Fibroblast of mammary gland (primary cell): ENCODE measurements at places on chromosomes 7 and 10.
A peak's percentile ranks its signal among the peaks of the same experiment; 100 is the strongest.

DNA sequence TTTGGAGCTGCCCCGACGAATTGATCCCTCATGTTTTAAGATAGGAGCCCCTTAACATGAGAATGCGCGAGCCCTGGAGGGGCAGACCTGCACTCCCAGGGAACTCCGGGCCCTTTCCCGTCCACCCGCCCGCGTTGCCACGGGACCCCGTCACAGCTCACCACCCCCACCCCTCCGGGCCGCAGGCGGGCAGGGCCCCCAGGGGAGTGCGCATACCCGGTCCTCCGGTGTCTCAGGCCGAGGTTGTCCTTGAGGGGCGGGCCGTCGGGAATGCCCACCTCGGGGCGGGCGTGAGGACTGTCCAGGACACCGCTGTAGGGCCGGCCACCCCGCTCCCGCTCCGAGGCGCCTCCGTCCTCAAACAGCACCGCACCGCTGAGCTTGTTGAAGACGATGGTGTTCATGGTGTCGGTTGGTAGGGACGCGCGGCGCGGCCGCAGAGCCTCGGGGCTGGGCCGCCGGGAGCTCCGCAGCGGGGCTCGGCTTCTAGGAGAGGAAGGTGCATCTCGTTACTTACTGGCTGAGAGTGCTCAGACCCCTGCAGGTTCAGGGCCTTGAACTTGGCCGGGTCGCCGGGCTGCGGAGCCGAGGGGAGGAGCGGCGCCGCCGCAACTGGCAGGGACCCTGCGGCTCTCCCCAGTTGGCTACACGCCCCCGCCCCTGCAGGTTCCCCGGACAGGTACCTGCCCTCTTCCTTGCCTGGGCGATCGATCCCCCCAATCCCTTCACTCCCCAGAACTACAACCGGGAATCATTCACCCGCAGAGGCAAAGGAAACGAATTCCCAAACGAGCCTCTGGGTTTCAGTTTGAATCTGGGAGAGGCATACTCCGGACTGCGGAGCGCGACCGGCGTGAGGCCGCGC, 2.4 kb downstream of the MKX start:
- DNase-seq = no peak

DNA sequence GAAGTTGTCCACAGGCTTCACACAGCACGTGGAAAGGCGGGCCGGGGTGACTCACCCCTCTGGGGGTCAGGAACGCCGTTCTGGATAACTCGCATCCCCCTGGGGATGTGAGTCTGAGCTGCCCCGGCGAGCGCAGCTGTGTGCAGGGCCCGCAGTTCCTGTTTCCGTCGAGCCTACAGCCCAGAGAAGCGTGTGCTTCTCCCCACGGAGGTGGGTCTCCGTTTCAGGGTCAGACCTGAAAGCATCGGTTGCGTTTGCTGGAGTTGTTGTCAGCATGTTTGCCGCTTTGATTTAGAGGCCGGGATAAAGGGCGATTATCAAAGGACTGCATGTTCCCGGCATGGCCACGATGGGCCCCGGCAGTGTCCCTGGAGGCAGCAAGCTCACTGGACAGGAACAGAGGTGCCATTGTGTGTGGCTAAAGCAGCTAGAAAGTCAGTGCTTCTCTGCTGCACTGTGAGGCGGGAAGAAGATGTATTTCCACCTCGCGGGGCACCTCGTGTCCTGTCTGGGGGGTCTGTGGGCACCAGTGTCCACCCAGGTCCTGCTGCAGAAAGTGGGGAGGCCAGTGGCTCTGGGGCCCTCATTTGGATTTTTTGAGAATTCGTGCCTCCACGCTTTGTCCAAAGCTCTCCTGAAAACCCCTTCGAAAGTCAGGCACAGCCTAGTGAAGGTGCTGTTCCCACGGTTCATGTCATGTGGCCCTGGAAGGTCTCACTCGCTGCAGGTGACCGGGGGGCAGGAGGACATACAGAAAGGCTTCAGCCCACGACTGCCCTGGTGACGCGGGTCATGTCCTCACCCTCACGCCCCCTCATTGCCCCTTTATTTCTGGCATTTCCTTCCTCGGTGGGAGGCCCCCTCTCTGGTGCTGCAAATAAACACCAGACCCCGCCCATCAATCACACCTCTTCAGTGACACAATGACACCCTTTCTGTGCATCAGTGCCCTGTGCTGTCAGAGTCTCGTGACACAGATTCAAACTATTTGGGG, 27.4 kb upstream of the GDI2 start:
- peak; percentile 71 for DNase-seq

DNA sequence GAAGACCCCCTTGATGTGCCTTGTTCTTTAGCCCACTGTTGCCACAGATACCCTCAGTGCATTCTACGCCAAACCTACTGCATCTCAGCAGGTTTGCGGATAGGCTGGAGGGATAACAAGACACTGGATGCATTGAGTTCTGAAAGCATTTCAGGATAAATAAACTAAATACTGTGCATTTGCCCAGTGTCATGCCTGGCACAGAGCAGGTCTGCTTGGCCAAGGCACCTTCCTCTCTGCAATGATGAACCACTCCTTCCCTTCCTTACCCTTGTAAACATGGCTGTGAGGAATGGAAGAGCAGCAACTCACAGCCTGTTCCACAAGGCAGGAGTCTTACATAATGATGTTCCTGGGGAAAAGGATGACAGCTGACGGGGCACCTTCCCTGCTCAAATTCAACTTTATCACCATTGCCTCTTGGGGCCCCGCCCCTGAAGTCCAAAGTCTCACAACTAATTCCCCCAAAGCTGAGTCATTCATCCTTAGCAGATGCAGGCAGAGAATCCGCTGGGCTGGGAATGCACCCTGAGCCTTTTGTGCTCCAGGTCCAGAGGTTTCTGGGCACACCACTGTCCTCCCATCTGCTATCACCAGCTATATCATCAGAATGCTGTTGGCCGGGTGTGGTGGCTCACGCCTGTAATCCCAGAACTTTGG, 11.6 kb downstream of the DDX56 start:
- DNase-seq = peak; percentile 70

- peak; percentile 8 for DNase-seq
Observed at GRCh38 chr10:19977097-19977521, 160.9 kb downstream of the PLXDC2 start.

GRCh38 chr10:109430799-109431198, 492.5 kb downstream of the XPNPEP1 start:
- no peak for DNase-seq

DNA sequence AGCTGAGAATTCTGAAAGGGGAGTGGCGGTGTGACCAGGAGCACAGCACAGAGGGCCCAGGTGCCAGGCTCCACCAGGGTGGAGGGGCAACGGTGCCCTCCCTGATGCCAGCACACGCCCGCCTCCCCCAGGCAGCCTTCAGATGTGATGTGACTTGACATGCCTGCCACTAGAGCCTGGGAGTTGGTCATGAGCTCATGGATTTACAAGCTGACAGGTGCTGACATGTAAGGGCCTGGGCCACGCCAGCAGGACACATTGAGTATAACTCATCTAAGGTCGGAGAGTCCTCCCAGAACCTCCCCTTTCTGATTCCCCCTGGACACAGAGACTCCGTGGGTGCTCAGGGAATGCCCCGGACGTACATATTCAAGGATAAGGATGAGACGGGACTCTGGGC, 74.2 kb downstream of the LSM5 start:
- DNase-seq = no peak

- peak; percentile 94 for DNase-seq
Observed at GRCh38 chr7:121084748-121085336, 96.3 kb downstream of the CPED1 start.

DNA sequence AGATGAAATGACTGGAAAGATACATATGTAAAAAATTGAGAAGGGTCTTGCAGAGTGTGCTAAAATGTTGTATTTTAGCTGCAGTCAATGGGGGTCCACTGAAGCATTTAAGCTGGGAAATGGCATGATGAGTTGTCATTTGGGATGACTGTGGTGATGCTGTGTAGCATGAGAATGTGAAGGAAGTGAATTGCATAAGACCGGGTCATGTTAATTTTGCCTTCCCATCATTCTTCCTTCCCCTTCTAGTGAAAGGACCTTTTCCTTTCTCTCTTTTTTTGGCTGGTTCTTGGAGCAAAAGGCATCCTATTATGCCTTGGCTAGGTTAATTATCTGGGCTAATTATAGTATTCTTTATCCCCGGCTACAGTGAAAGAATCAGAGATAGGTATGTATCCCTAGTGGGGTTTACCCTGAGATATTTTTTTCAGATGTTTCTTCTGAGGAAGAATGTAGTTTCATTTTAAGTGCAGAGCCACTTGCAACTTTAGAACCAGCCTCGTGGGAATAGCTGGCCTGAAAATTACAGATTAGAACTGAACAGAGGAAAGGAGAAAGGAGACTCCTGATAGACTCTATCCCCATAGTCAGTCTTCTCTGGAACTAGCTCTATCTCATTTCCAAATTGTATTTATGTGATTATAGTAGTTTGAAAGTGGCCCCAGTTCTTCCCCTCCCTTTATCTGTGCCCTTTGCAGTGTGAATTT, 93.6 kb downstream of the HGF start:
- peak; percentile 49 for DNase-seq

DNA sequence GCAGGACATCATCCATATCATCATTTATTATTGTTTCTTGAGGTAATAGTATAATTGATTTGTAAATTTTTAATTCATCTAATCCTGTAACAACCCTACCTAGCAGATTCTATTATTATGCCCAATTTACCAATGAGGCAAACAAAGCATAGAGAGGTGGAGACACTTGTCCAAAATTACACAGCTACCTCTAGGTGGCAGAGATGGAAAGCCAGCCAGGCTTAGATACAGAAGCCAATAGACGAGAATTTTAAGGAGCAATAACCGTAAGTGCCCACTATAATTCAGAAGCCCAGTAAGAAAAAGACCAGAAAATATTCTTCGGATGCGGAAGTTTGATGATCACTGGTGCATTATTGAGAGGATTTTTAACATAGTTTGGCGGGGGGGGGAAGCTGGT, 54.0 kb downstream of the ANK3 start:
- DNase-seq = peak; percentile 27

- peak; percentile 91 for DNase-seq
Observed at GRCh38 chr10:3782451-3783315, 2.3 kb downstream of the KLF6 start.

DNA sequence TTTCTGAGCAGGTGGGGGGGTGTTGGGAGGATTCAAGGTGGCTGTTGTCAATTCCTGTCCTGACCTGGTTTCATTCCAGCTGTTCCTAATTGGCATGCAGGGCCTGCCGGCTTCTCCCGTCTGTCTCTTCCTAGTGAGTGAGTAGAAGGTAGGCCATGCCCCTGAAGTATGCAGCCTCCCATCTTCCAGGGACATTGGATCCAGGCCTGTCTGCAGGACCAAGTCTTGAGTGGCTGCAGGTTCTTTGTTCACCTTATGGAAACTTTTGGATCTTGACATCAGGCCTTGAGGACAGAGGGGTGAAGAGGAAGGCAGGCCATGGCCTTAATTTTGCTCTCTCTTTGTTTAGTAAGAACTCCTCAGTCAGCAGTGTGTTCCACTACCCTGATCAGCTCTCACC, 131.8 kb downstream of the SH2D4B start:
- DNase-seq = no peak

- DNase-seq = no peak
Observed at GRCh38 chr10:70508912-70509756, 30.6 kb downstream of the PALD1 start.

GRCh38 chr7:148963583-148964482, 64.5 kb downstream of the PDIA4 start:
- DNase-seq = peak; percentile 31

DNA sequence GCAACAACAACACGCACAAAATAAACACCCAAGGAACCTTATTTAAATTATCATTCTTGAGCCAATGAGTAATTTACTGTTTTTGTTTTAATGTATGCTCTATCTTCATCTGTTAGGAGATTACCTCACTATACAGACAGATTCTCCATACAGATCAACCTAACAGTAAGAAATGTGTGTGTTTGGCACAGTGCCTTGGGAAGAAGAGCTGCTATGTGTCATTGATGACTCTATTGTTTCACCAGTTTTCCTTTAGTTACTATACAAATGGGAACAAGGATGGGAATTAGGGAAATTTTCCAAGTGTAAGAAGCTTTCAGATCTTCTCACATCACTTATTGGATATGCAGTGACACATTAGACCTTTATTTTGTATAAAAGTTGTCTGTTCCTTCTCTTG, 640.3 kb downstream of the NRG3 start:
- no peak for DNase-seq

DNA sequence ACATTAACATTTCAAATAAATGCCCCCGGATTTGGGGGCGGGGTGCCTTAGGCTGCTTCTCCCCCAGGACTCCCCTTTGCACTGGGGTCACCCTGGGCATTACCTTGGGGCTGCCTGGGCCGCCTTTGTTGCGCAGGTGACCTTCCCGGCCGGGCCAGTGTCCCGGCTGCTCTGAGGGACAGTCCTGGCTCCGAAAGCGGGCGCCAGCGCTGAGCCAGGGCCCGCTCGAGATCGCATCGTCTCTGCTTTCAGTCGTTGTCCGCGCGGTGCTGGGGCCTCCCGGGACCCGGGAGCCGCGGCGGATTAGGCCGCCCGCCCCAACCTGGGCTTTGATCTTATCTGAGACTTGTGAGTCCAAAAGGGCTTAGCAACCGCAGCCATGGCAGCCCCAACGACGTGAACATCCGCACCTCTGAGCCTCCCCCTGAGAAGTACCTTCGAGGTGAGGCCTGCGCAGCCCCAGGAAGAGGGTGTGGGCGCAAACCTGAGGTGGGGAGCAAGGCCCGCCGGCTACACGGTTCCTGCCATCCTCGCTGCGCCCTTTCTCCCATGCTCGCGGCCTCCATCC, 14.8 kb upstream of the WAPL start:
- no peak for DNase-seq

- peak; percentile 43 for DNase-seq
Observed at GRCh38 chr10:92574548-92575261, 812 bp upstream of the IDE start.

DNA sequence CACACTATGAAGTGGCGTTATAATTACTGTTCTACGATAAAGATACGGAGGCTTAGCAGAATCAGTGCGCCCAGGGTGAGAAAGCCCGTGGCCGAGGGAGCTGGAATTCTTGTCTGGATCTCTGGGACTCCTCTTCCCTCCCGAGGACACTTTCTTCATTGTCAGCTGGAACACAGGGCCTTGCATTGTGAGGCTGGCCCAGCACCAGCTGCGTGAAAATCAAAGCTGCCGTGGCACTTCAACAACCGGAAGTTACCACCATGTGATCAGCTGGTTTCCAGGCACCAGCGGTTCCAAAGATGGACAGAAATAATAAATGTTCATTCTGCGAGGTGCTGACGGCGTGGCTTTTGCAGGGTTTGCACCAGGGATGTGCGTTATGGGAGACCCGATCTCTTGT, 234.0 kb upstream of the PITRM1 start:
- no peak for DNase-seq

- peak; percentile 39 for DNase-seq
Observed at GRCh38 chr7:24715661-24716479, 41.4 kb downstream of the GSDME start.
